Type B pancreatic cell (in vitro differentiated cells): ENCODE measurements at places on chromosomes 5 and 9.

GRCh38 chr5:127061956-127062355 is 11.3 kb downstream of the C5orf63 start:
- DNase-seq: no peak

- DNase-seq: no peak
Observed at GRCh38 chr9:78397454-78397853, 100.5 kb downstream of the PSAT1 start.

- no peak for DNase-seq
Observed at GRCh38 chr9:119366909-119367682, 2.1 kb downstream of the BRINP1 start.

DNA sequence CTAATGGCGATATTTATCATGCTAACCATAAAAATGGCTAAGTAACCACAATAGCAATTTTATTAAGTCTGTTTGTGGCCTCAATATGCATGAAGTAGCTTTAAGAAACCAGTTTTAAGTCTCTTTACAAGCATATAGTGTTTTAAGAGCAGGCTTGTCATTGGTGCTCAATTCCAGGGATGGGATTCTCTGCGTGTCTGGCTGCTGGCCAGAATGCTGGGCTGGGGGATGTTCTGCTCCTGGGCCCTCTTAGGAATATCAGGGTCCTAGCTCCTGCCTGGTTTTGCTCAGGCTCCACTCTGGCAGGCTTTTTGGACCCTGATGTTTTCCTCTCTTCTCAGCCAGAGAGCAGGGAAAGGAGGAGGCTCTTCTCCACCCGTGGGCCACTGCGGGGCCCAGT is 127.2 kb downstream of the PDE8B start:
- DNase-seq: no peak

- peak; percentile 63 for DNase-seq
Observed at GRCh38 chr9:138100711-138101350, 223.2 kb downstream of the CACNA1B start.

DNA sequence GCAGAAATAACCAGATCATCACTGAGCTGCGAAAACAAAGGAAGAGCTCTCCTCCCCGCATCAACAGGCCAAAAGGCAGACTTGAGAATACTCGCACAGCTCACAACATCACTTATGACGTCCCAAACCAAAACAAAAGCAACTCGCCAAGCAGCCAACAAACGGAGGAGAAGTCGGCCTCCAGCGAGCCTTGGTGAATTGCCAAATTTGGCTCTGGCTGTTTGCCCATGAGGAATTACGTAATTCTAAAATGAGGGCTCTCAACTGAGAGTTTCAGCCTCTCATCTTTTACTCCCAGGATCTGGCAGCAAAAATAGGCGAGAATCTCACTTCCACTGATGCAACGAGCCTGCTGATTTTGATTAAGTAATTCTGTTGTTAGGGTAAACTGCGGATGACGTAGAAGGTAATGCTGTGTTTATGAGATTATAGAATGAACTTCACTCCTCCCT is 51.7 kb upstream of the SEMA6A start:
- no peak for DNase-seq

DNA sequence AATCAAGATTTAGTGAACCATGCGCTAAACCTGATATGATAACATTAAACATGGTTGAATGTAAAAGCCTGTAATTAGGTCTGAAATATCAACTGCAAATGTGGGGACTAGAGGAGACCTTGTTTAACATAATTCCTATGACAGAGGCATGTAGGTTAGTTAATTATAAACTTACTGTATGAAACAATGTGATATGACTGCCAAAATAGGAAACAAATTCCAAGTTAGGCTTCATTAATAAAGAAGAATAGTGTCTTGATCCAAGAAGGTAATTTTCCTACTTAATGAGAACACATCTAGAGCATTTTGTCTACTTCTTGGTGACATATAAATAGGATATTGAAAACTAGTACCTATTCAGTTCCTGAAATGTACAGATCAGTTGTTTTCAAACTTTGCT is 136.2 kb upstream of the TARS1 start:
- DNase-seq: no peak

DNA sequence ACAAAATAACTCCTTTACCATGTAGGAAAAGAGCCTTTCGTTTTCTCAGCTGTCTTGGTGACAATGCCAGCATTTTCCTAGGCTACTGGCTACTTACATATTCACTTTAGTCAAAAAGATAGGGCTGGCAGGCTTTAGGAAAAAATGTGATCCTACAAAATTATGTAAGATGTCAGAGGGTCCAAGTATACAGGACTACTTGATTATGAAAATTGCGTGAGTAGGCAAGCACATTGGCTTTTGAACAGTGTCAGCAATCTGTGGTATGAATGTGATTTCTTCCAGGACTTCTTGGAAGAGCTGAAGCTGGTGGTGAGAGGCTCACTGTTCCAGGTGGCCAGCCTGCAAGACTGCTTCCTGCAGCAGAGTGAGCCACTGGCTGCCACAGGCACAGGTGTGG is 22.8 kb downstream of the THBS4 start:
- no peak for DNase-seq

DNA sequence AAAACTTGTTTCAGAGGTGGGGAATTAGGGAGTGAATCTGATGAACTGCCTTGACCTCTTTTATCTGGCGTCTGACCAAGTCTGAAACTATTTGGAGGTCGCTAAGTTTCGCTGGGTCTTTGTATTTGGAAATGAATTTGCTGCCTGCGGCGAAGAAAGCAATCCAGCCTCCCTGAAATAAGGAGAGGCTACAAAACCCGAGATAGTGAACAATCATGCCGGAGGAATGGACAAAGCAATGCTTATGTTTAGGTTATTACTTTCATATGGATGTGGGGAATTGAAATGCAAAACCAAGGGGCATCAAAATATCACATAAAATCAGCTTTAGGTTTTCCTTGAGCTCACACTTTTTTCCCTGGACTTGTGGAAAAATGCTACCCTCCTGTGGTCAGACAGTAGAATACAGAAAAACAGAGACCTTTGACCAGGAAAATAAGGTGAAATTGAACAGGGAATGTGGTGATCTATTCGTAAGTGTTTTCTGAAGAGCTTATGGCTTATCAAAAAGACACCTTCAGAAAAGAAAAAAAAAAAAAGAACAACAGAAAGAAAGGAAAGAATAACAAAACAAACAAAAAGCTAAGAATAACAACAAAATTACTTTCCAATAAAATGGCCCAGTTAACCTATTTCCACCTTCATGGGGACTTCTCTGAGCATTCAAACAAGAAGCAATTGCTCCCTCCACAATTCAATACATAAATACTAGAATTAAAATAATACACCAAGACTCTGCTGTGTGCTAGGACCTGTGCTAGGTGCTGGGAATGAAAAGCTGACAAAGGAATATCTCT is 68.6 kb upstream of the DPYSL3 start:
- DNase-seq: no peak

GRCh38 chr5:102781786-102782185 is 26.7 kb downstream of the PAM start:
- no peak for DNase-seq
